Fibroblast of skin of abdomen (primary cell): ENCODE measurements at places on chromosomes 1 and 21.

GRCh38 chr1:159953536-159954515, at the start of gene SLAMF9:
TSS of gene SLAMF9 (minus strand) at chr1:159954237. CDS start at chr1:159954137, 100 bp downstream.
- DNase-seq = peak; percentile 49

DNA sequence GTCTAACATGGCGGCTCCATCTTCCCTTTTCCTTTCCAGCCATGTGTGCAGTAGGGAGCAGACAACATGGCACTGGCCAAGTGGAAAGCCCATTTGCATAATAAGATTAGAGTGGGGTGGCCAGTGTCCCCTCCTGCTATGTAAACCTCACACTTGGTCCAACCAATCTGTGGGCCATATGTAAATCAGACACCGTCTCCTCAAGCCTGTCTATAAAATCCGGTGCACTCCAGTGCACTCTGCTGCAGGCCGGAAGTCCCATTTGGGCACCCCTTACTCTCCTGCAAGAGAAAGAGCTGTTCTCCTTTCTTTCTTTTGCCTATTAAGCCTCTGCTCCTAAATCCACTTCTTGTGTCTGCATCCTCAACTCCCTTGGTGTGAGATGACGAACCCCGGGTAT, 44.1 kb downstream of the OLFML3 start:
- no peak for DNase-seq

- no peak for DNase-seq
Observed at GRCh38 chr1:40989066-40989465, 9.6 kb downstream of the CTPS1 start.

DNA sequence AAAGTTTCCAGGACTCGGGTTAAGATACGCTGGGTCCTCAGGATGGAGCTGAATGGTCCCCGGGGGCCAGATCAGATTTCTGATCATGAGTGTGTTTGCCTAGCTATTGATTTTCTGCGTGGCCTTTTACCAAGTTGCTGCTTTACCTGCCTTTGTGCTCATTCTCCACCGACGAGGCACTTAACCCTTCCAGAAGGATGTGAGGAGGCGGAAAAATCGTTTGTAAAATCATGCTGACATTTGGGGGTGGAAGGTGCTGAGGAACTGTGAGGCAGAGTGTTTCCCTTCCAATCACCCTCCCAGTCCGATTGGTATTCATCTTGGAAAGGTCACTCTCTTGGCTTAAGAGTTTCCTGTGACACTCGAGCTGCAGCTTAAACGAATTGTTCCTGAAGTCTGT, 337.1 kb upstream of the KAZN start:
- no peak for DNase-seq

DNA sequence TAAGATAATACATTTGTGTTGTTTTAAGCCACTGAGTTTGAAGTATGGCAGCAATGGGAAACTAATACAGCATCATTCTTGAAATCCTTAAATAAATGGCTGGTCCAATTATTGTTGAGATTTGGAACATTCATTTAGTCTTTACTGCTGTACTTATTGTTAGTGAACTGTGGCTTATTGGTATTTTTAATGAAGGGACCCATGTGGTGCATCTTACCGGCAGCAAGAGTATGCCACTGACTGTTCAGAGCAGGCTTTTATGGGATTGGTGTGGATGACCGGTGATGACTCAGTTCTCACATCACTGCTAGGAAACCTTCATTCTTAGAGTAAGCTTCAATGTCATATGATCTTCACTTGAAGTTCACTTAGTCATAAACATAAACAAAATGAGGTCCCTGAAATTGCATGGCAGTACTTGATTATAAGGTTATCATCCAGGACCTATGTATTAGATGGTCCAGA, 31.5 kb downstream of the PRKAA2 start:
- DNase-seq = peak; percentile 71

- DNase-seq = peak; percentile 96
Observed at GRCh38 chr1:245085508-245086095, 69.2 kb upstream of the KIF26B start.

GRCh38 chr1:73637264-73637663, 560.7 kb downstream of the LRRIQ3 start:
- DNase-seq = no peak

DNA sequence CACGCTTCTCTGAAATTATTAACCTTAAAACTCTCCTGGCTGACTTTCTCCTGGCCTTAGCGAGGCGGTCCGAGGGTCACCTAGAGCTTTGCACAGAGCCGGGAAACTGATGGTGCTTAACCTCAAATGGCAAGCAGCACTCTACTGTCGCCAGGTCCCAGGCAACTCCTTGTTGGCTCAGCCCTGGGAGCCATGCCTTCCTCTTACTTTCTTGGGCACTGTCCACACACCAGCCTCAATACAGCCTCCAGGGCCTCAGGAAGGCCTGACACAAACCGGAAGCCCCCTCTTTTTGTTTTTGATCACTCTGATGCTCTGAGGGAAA, 3.8 kb downstream of the TRABD2B start:
- no peak for DNase-seq

- no peak for DNase-seq
Observed at GRCh38 chr1:1140673-1141072, 24.8 kb upstream of the C1orf159 start.

- no peak for DNase-seq
Observed at GRCh38 chr1:174445817-174446216, 1.9 kb upstream of the GPR52 start.

GRCh38 chr1:204523605-204524215, 7.5 kb downstream of the MDM4 start:
- DNase-seq = no peak

DNA sequence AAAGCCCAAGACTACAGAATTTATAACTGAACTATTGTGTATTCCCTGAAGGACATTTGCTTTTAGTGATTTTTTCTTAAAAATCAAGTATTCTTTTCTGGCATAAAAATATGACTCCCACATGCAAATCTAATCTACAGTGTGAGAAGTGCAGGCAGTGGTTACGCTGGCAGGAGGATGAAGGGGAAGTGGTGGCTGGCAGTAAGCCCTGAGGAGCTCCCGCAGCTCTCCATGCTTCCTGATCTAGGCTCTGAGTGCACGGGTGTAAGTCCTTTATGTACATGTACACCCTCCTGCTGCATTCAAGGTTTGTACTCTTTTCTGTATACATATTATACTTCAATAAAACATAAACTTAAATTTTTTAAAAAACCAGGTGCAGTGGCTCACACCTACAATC, 67.5 kb upstream of the PRDX6 start:
- DNase-seq = peak; percentile 88

DNA sequence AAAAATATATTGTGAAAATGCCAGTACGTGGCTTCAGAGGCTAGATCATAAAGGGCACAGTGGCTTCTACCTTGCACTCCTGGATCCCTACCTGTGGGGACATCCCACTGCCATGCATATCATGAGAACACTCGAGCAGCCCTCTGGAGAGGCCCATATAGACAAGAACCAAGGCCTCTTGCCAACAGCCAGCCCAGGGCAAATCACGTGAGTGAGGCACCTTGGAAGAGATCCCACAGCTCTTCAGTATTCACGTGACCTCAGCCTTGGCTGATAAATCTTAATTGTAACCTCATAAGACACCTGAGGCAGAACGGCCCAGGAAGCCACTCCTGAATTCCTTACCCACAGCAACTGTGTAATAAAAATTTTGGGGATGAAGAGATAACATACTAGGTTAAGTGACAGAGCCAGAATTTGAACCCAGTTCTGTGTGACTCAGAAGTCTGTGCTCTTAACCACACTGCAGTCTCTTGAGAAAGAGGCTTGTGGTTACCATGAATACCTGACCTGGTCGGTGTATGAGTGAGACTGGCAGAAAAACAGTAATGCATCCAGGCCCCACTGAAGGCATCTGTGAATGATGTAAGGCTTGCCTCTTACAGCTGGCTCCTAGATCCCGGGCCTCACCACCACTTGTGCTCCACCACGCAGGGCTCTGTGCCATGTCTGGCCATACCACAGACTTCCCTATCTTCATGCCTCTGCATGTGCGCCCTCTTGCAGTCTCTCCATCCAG, 6.9 kb upstream of the A3GALT2 start:
- peak; percentile 94 for DNase-seq

DNA sequence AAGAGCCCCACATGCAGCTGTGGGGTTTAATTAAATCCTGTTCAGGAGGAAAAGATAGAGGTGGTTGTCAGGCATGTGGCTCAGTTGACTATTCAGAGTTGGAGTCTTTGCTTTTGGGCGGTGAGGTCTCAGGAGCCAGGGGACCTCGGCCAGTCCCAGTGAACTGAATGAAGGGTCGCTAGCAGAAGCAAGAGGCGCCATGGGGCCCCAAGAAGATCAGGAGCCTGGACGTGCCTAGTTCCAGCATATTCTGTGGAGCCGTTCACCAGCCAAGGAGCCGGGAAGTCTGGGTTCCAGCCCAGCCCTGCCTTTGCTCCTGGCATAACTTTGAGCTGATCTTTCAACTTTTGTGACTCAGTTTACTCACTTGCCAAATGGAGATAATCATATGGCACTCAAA, 217.7 kb upstream of the IRF2BP2 start:
- no peak for DNase-seq

- DNase-seq = no peak
Observed at GRCh38 chr1:216984536-216984935, 261.3 kb upstream of the ESRRG start.

DNA sequence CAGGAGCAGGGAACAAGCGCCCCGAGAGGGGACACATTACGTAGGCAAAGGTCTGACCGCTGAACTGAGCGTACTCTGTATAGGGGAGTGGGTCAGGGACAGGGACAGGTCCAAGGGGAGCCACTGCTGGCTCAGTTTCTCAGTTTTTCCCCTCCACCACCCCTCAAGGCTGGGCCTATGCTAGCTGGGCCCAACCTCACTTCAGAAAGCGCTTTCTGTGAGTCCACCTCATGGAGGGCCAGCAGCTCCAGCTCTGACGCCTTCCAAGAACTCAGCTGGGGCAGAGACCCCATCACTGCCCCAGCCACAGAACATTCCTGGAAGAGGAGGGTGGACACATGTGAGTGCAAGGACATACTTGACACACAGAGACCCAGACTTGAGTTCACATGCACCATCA, 242.0 kb downstream of the FOXD2 start:
- DNase-seq = no peak

- DNase-seq = no peak
Observed at GRCh38 chr21:15277466-15277865, 212.7 kb upstream of the NRIP1 start.

DNA sequence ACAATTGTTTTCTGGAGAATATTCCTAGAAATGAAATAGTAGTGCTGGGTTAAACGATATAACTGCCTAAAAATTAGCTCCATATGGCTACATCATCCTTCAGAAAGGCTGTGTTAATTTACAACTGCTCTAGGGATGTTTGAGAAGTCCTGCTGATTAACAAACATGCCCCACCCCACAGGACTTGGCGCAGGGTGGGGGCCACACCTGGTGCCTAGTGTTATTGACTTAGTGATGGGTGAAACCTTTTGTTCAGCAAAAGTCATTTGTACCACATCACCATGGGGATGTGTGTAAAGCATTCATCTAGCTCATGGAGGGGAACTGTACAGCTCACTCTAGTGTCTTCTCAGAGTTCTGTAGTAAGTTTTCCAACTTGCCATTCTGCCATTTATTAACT, 492.8 kb downstream of the CAMTA1 start:
- no peak for DNase-seq

GRCh38 chr1:78408810-78409209, 82.0 kb upstream of the PTGFR start:
- peak; percentile 47 for DNase-seq

DNA sequence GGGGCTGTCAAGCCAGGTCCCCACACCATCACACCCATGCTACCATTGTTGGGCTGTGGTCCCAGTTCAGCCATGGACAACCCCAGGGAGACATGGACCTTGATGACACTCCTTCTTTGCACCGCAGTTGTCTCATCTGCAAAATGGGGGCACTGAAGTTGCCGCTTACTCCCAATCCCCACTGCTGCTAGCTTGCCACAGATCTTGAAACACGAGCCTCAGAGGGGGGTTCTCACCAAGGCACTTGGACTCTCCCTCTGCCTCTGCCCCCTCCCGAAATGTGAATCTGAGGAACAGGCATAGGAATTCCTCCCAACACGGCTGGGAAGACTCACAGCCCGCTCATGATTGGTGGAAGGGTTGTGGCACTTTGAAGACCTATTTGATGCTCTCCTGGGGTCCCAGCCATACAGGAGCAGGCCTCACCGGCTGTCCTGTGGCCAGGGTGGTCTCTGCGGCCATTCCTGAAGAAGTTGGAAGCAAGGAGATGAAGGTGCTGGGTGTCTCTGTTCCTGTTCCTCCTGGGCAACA, 31.1 kb downstream of the RUNX3 start:
- DNase-seq = no peak

DNA sequence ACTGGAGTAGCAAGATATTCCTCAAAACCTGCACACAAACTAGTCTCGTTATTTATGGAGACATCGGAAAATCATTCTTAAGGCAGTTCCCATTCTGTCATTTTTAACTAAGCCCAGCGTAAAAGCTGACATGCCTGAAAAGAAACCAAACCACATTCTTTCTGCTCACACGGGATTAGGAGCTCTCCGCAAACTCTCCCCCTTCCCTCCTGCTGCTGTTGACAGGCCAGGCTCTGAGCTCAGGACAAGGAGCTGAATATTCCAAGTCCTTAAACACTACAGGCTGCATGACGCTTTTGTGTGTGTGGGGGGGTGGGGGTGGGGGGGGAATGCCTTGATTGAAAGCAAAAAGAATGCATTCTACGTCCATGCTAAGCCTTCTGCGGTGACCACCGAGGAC, 5.2 kb downstream of the OLIG1 start:
- peak; percentile 6 for DNase-seq

DNA sequence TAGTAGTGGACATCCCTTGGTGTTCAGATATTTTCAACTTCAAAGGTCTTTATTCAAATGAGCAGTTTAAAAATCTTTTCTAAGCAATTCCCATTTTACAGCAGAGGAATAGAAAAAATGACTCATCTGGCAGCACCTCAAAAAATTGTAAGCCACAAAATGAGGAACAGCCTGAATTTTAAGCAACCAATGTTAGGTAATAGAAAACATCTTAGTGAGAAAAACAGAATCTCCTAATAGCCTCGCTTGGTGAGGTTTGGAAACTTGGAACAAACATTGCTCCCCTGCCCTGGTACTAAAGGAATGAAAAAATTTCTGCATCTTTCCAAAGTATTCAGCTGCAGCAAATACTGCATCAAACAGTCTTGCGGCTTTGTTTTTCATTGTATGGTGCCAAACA, 264.4 kb downstream of the NTNG1 start:
- DNase-seq = peak; percentile 87

DNA sequence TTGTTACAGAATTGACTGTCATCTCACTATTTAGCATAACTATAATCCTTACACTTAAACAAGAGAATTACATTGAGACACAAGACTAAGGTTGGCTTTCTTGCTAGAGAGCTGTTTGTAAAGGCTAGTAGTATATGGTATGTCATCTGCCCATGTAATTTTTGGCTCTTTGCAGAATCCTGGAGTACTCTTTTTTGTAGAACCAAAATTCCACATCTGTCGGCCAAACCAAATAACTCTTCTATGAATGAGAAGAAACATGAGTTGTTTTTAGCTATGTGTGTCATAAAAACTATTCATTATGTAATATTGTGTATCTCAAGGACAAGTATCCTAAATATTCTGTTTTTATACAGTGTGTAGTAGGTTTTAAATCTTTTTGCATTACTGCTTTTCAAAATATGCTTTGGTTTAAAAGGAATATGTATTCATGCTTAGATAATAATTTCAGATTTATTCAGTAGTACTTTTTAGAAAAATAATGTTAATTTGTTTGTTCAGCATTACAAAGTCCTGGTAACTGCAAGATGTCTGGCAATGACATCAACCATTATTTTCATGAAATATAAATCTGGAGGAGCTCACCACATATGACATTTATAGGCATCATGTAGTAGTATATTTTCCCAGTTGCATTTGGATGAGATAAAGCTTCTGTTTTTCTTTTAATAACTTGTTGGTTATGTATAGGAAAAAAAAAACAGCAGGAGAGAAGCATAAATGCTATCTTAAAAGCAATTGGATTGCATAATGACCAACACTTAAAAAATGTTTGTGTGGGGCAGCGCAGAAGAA, 159.8 kb downstream of the HS2ST1 start:
- DNase-seq = peak; percentile 46
